Caco-2 (cell line): ENCODE measurements at places on chromosomes 5 and 9. TPM values are rescaled to one million over a fixed set of nuclear protein-coding genes. Genes with fewer than 3 reads are reported as not detected.

LHX3 gene
- total RNA-seq: 1.1 and 1.2 TPM in 2 replicates

ALDH1B1 gene
- 35.7 and 38.3 TPM in 2 replicates for total RNA-seq

IL31RA gene
- not detected in 2 replicates for total RNA-seq

HTR1A gene
- total RNA-seq: not detected in 2 replicates

FBXW5 gene
- total RNA-seq: 66.8 and 76.1 TPM in 2 replicates

IRX2 gene
- total RNA-seq: 43.6 and 44.1 TPM in 2 replicates

CDH9 gene
- not detected in 2 replicates for total RNA-seq

FOXD4L3 gene
- 0.23 TPM in 1 of 2 replicates, not detected in the other for total RNA-seq

DNA sequence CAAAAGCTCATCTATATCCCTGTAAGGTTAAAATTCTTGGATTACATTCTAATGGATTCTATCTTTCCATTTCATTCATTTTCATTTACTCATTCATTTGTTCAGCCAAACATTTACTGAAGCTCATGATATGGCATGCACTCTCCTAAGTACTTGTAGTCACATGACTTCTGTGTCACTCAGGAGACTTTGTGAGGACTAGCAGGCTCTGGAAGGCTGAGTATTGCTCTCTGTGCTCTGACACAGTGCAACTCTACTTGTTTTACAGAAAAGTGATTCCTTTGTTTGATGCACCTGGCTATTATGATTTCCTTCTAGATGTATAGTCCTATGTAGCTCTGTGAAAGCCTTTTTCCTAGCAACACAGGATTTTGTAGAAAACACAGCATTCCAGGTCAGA is 53.0 kb downstream of the YIPF5 start:
- H3K4me3 ChIP-seq: no peak overlapping the region
- no peak for DNase-seq
- no peaks in the 10 kb centered on the region for H3K27me3 ChIP-seq
- H3K4me1 ChIP-seq: no peaks in the 10 kb centered on the region
- H3K27ac ChIP-seq: no peak overlapping the region

DNA sequence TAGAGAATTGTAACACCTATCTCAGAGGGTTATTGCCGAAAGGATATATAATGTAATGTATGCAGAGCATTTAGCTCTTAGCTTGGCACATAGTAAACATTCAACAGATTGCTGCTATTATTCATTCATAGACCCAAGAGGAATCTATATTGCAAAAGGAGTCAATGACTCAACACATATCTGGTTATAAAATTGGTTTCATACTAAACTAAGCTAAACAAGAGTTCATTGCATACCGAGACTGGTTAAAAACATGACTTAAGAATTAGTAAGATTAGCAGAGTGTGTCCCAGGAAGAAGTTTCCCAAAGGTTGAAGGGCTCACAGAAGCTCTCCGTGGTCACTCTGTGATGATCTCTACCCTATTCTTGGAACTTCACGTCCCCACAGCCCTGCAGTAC is 339.6 kb upstream of the CCNH start:
- no peak overlapping the region for H3K4me3 ChIP-seq
- H3K4me1 ChIP-seq: 0 out of 2 replicates have a peak, but pooled peaks cover 3% of the 10 kb centered on the region
- no peaks in the 10 kb centered on the region for H3K36me3 ChIP-seq
- H3K27ac ChIP-seq: no peak overlapping the region
- no peak for DNase-seq
- H3K27me3 ChIP-seq: no peaks in the 10 kb centered on the region

DNA sequence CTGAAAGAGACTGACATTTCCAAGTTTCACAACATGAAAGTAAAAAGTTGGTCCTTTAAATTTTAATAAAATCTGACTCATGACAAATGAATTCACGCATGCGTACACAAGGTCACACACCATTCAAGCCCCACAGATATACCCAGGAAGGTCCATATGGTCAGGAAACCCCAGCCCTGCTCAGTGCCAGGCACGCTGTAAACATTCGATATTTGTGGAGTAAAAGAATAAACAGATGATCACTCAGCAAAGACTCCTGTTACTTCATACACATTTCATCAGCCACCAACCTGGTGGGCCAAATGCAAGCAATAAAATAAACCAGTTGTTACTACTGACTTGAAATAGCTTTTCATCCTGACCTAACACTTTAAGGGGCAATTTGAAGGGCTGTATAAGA is 158.0 kb upstream of the RETREG1 start:
- no peak for DNase-seq
- no peaks in the 10 kb centered on the region for H3K4me1 ChIP-seq
- no peaks in the 10 kb centered on the region for H3K36me3 ChIP-seq
- H3K27ac ChIP-seq: no peak overlapping the region
- H3K27me3 ChIP-seq: no peaks in the 10 kb centered on the region
- no peak overlapping the region for H3K4me3 ChIP-seq

DNA sequence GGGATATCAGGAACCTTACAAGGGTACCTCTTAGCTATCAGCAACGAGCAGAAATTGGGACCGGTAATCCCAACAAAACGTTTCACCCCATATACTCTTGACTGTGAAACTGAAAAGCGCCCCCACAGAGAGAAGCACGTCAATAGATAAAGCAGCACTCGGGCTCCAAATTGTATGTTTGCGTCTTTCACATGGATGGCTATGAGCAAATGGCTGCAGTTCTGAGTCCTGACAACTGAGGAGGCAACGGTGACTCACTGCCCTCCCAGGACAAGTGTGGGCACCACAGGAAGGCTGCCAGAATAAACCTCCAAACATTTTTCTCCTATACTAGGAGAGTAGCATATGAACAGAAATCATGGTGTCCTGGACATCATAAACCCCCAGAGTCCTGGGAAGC is 36.6 kb downstream of the SEMA4D start:
- H3K27ac ChIP-seq: no peak overlapping the region
- no peaks in the 10 kb centered on the region for H3K4me1 ChIP-seq
- DNase-seq: no peak

GRCh38 chr9:36866840-36867239 is 167.2 kb downstream of the PAX5 start:
- H3K4me1 ChIP-seq: peaks cover 28% of the 10 kb centered on the region
- H3K4me3 ChIP-seq: no peak overlapping the region
- H3K27me3 ChIP-seq: no peaks in the 10 kb centered on the region
- no peaks in the 10 kb centered on the region for H3K36me3 ChIP-seq

- no peaks in the 10 kb centered on the region for H3K27me3 ChIP-seq
- no peak overlapping the region for H3K4me3 ChIP-seq
- H3K36me3 ChIP-seq: peaks cover 12% of the 10 kb centered on the region
- H3K27ac ChIP-seq: no peak overlapping the region
- no peaks in the 10 kb centered on the region for H3K4me1 ChIP-seq
Observed at GRCh38 chr5:179833709-179834070, 13.0 kb downstream of the SQSTM1 start.

GRCh38 chr5:72107131-72107900 is at the start of gene MAP1B:
Gene MAP1B, plus strand, starts transcription at chr5:72107475. Its CDS starts 57 bp downstream, at chr5:72107532.
- peaks cover 5% of the 10 kb centered on the region for H3K27me3 ChIP-seq
- H3K36me3 ChIP-seq: no peaks in the 10 kb centered on the region
- DNase-seq: peak; percentile 24
- peak within 1 kb of the TSS; percentile 43 for H3K4me3 ChIP-seq
- 0 out of 2 replicates have a peak, but pooled peaks cover 5% of the 10 kb centered on the region for H3K4me1 ChIP-seq
- no peak within 1 kb of the TSS for H3K27ac ChIP-seq

DNA sequence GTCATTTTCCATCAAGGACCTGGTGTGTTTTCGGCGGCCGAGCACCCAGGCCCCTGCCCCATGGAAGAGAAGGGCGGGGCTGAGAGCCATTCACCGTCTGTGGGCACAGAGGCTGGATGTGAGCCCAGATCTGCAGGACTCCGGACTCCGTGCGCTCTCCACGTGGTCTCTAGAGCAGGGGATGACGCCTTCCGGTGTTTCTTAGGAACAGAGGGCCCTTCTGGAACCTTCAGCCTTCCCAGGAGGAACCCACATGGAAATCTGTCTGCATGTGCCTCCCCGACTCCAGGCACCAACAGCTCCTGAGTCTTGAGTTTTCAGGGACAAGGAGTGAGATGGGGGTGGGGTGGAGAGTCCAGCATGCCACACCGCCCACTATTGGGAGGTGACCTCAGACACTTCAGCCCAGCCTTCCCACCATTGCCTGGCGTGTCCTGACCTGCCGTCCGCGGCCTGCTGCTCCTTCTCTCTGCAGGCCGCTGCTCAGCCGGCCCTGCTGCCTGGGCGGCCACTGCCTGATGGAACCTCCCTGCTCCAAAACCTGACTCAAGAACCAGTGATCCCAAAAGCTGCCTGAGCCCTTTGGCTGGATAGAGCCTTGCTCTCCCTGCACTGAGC is 2.4 kb upstream of the RXRA start:
- H3K27me3 ChIP-seq: no peaks in the 10 kb centered on the region
- H3K4me3 ChIP-seq: no peak overlapping the region
- H3K36me3 ChIP-seq: no peaks in the 10 kb centered on the region; the same call in 1 of the 2 replicates
- H3K27ac ChIP-seq: peak overlapping the region; percentile 87

DNA sequence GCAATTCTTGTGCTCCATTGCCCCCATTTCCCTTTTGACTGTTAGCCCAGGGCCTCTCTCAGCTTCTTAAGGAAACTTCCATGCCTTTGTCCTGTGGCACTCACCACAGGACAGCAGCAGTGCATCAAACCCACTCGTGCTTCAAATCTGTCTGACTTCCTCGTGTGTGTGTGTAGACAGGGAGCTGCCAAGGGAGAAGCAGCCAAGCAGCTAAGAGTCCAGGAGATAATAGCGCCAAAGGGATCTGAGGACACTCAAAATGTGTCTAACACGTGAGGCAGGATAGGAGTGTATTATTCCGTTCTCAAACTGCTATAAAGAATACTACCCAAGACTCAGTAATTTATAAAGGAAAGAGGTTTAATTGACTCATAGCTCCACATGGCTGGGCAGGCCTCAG is 44.8 kb downstream of the CDK7 start:
- no peaks in the 10 kb centered on the region for H3K27me3 ChIP-seq
- H3K4me1 ChIP-seq: peaks cover 26% of the 10 kb centered on the region
- no peak overlapping the region for H3K4me3 ChIP-seq
- peak overlapping the region; percentile 35 for H3K27ac ChIP-seq
- no peak for DNase-seq

- DNase-seq: no peak
- H3K36me3 ChIP-seq: no peaks in the 10 kb centered on the region
- H3K4me3 ChIP-seq: no peak overlapping the region
- no peaks in the 10 kb centered on the region for H3K27me3 ChIP-seq
- H3K27ac ChIP-seq: peak overlapping the region; percentile 12
Observed at GRCh38 chr5:74943905-74944304, 77.7 kb upstream of the FAM169A start.

DNA sequence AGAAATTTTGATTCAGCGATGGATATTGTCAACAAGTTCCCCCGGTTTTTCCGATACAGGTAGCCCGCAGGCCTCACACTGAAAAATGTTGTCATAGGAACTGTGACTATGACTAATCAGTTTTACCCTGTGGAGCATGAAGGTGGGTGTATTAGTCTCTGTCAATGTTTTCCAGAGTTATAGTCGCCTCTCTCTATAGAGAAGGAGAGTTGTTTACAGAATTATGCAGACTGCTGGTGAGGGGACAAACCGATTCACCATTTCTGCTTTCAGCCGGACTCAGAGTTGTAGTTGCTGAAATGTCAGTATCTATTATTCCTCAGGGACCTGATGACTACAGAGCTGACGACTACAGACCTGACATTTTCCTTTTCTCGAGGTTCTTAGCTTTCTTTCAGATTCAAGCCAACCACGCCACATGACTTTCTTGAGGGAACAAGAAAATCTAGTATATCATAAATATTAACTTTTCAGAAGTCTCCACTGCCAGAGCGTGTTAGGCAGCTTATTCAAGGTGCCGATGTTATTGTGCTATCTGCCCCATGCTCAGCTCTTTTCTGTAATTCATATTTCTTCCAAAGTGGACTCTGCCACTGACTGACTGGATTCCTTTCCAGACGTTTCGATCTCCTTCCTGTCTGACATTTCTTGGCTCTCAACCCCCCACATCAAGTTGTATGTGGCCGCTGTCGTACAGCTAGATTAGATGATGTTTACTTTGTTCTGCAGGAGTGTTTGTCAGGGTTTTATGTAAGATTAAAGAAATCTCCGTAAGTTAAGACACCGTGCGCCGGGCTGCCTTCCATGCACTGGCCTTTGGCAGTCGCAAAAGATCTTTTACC is 178.1 kb downstream of the FGF1 start:
- DNase-seq: peak; percentile 8
- no peaks in the 10 kb centered on the region; the same call in 1 of the 2 replicates for H3K27me3 ChIP-seq
- no peak overlapping the region for H3K27ac ChIP-seq
- H3K36me3 ChIP-seq: no peaks in the 10 kb centered on the region
- H3K4me3 ChIP-seq: peak overlapping the region; percentile 13; the same call in 1 of the 2 replicates

GRCh38 chr9:121399883-121400607 is 30.0 kb upstream of the STOM start:
- H3K27me3 ChIP-seq: no peaks in the 10 kb centered on the region
- H3K27ac ChIP-seq: no peak overlapping the region
- DNase-seq: peak; percentile 54
- H3K4me3 ChIP-seq: no peak overlapping the region
- no peaks in the 10 kb centered on the region for H3K36me3 ChIP-seq

GRCh38 chr5:135709208-135709575 is 125.3 kb upstream of the SLC25A48 start:
- H3K4me1 ChIP-seq: no peaks in the 10 kb centered on the region
- no peaks in the 10 kb centered on the region for H3K36me3 ChIP-seq
- H3K27me3 ChIP-seq: no peaks in the 10 kb centered on the region
- H3K27ac ChIP-seq: no peak overlapping the region
- H3K4me3 ChIP-seq: no peak overlapping the region

- no peak for DNase-seq
- no peaks in the 10 kb centered on the region for H3K36me3 ChIP-seq
- H3K4me3 ChIP-seq: no peak overlapping the region
Observed at GRCh38 chr9:2934883-2935282, 91.0 kb upstream of the PUM3 start.

DNA sequence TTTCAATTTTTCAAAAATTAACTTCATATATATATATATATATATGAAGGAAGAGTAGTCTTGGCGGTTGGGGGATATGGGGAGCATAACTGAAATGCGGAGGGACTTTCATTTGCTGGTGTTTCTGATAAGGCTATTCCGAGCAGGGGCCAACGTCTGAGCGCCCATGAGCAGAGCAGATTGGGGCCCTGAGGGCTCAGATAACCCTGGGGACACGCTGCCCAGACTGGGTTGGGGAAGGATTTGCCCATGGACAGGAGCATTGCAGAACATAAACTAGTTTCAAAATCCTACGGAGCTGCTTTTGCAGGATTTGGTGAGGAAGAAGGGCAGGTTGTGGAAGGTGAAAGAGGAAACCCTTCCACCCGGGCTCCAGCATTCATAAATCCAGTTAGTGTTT is 240.2 kb downstream of the IRX1 start:
- H3K4me3 ChIP-seq: no peak overlapping the region
- no peaks in the 10 kb centered on the region for H3K27me3 ChIP-seq
- H3K36me3 ChIP-seq: no peaks in the 10 kb centered on the region
- no peaks in the 10 kb centered on the region for H3K4me1 ChIP-seq
- no peak overlapping the region for H3K27ac ChIP-seq

DNA sequence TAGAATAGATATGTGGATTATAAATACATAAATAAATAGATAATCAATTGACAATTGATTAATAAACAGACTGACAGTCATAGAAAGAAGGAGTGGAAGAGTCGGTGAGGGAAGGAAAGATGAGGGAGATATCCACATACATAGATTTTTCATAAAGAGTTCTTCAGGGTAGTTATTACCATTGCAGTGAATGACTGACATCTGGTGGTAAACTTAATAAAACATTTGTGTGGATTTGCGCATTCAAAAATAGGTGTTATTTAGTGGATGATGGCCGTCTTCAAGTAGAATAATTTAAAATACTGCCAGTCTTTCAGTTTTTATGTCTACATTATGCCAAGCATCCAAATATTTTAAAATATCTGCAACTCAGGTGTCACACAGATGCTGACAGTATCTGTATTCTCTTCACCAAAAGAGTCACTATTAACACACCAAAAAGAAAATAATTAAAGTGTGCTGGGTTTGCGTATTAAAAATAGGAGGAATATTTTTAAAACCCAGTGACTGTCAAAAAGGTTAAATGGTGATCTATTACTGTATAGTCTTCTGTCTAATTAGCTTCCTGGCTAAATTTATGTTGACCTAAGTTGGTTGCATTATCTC is 78.8 kb downstream of the GIN1 start:
- H3K4me3 ChIP-seq: no peak overlapping the region
- H3K27ac ChIP-seq: no peak overlapping the region
- no peaks in the 10 kb centered on the region for H3K36me3 ChIP-seq
